ENCODE measurements at places on chromosomes 1 and 21.
A peak's percentile ranks its signal among the peaks of the same experiment; 100 is the strongest.

DNA sequence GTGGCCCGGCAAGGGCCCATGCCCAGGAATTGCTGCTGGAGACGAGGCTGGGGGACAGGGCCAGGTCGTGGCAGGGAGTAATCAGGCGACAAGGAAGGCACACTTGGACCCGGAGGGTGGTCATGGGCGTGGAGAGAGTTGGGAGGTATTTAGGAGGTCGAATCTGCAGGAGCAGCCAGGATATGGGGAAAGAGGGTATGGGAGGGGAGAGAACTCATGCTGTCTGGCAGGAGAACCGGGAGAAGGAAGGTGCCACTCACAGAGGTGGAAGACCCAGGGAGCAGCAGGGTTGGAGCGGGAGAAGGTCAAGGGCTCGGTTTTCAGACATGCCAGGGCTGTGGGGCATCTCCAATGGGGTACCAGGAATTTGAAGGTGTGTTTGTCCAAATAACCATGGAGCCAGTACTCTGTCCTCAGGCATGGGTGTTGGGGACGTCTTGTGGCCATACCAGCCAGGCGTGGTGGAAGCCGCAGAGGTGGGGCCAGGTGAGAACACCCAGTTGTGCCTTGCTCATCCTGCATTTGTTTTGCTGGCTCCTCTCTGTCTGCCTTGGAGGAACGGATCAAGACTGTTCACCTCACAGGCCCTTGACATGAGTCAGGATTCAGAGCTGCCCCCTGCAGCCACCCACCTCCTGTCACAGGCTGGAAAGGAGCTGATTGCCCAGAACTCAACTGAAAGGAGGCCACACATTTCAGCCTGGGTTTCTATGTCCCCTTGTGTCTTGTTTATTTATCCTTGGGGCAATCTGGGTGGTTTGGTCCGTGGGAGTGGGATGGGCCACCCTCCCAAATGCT lies 111.6 kb downstream of the SPSB1 start:
- DNase-seq: no peak

GRCh38 chr1:203799157-203799556 lies 3.7 kb downstream of the ZBED6 start:
- DNase-seq: no peak

GRCh38 chr1:72942008-72942407 lies 659.7 kb upstream of the NEGR1 start:
- DNase-seq: no peak

- DNase-seq: no peak
Measured at GRCh38 chr1:209383907-209384709, 199.4 kb upstream of the CAMK1G start.

- no peak for DNase-seq
Measured at GRCh38 chr1:94798462-94798861, 21.7 kb upstream of the SLC44A3 start.

DNA sequence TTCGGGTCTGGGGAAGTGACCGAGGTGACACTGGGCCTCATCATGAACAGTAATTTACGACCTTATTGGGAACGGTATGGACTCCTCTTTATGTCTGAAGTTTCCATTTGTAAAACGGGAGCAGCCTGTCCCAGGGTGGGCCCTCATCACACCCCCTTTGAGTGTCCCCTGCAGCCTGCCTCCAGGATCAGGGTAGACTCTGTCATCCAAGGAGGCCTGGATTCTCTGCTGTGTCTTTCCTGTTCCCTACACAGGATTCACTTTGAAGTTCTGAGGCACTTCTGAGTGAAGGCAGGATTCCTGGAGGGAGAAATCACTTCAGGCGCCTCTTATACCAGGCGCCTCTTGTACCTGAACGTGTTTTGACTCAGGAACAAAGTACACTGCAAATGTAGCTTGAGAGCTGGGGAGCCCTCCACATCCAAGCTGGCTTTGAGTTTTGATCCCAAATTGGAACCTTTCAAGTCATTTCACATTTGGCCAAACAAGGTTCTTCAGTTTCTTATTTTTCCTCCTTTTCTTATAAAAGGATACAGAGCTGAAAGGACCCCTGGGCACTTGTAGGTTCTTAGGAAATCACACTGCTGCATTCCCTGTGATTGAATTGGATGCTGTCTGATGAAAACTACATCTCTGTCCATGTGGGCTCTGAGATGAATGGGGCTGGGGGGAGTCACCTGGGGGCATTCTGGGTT lies 106.0 kb downstream of the SUSD4 start:
- DNase-seq: no peak

GRCh38 chr1:222896630-222897526 lies 82.0 kb downstream of the DISP1 start:
- no peak for DNase-seq

- DNase-seq: peak; percentile 57
Measured at GRCh38 chr1:182054698-182055326, 6.7 kb downstream of the ZNF648 start.

DNA sequence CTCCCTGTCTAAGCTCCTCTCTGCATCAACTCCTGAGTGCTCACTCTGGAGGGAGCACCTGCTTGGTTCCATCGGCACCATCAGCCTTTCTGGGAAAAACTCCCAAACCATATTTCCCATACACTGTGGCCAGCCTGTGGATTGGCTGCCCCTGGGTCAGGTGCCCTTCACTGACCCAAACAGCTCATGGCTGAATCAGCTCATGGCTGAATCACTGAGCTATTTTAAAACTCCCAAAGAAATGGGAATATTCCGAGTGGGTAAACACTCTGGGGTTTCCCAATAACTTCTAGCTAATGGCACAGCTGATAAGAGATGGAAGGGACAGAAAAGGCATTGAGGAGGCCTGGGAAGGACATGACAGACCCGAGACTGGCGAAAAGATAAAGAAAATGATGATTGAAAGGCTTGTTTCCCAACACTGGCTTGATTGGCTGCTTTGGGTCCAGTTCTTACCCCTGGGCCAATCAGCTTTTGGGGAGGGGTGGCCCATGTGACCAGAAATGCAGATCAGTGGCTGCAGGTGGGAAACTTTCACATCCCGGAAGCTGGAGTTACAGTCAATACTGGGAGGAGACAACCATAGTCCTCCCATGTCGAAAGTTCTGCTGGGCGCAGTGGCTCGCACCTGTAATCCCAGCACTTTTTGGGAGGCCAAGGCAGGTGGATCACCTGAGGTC lies 37.3 kb upstream of the KAZN start:
- no peak for DNase-seq

DNA sequence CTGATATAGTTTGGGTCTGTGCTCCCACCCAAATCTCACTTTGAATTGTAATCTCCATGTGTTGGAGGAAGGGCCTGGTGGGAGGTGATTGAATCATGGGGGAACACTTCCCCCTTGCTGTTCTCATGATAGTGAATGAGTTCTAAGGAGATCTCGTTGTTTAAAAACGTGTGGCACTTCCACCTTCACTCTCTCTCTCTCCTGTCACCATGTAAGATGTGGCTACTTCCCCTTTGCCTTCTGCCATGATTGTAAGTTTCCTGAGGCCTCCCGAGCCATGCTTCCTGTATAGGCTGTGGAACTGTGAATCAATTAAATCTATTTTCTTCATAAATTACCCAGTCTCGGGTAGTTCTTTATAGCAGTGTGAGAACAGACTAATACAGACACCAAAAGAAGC lies 40.4 kb downstream of the FRRS1 start:
- no peak for DNase-seq

GRCh38 chr1:225257081-225257480 lies 170.8 kb downstream of the LBR start:
- DNase-seq: no peak

DNA sequence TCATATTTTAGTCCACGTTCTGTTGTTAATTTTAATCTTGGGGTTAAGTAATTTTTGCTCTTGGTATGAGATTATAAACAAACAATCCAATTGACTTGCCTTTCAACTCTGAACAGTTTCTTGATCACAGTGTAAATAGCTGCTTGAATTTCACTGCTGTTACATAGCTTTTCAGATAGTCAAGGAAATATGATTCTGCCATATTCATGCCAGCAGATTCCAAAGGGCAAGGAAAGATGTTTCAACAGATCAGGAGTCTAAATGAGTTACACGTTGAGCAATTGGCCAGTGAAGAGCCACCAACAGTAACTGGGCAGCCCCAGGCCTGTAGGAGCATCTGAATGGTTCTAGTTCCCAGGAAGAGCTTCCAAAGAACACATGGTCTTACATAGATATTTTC lies 93.6 kb downstream of the LEPR start:
- no peak for DNase-seq

DNA sequence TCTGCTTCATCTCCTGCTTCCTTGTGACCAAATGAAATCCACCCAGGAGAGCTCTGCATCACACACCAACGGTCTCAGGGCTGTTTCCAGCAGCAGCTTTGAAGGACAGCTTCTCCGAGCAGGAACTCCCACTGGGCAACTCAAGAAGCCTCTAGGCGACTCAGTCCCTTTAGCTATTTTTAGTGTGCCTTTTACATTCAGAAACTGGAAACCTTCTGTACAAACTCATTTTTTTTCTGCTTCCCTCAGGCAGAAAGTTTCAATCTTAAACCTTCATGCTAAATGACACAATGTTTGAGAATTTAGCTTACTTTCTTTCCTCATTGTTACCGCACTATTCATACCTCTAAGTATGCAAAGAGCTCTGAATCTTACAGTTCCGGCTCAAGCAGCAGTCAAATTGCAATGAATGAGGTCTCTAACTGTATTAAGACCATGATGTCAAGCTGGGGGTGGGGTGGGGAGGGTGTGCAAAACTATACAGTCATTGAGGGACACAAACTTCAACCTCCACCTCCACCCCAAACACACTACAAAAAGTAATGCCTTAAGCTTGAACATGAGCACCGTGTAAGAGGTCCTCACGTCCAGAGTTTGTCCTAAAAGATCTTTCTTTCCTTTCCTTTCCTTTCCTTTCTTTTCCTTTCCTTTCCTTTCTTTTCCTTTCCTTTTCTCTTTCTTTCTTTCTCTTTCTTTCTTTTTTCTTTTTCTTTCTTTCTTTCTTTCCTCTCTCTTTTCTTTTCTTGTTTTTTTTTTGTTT lies 16.4 kb upstream of the TARBP1 start:
- DNase-seq: no peak

All from CD4-positive, alpha-beta memory T cell (primary cell).